ENCODE measurements at places on chromosomes 2 and 18.

- DNase-seq, result no peak
- H3K27me3 ChIP-seq, result no peaks in the 10 kb centered on the region
- no peaks in the 10 kb centered on the region for H3K4me1 ChIP-seq
These were observed 335.7 kb upstream of the CDH7 start for GRCh38 chr18:65415098-65415497.

DNA sequence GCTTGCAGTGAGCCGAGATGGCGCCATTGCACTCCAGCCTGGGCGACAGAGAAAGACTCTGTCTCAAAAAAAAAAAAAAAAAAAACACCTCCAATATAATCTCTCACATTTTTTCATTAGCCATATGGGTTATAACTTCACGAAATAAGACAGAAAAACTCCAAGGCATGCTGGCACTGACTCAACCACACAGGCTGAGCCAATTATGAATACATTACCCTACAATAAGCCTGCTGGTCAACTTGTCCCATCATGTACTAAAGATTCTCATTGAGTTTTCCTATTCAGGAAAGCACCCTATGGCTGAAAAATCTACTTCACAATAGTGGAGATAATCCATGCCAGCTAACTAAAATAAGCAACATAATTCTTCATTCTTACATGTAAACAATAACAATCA, 12.8 kb upstream of the MAP3K20 start:
- no peaks in the 10 kb centered on the region for H3K27me3 ChIP-seq
- no peaks in the 10 kb centered on the region for H3K36me3 ChIP-seq
- H3K27ac ChIP-seq, result no peak overlapping the region

DNA sequence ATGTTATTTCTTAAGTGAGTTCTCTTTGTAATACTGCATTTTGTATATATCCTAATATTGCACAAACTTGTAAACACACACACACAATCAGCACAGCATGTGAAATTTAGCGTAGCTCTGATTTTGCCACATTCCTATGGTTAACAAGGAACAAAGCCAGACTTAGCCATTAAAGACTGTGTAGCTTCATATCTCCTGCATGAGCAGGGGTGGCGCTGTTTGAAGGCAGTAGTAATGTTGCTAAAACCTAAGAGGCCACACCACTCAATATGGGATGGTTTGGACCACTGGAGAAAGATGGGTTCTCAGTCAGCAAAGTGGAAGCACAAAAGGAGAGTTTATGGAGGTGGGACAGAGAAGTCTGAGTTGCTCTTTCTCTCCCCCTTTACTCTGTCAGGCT, 61.1 kb upstream of the RND3 start:
- no peaks in the 10 kb centered on the region for H3K27me3 ChIP-seq
- no peak overlapping the region for H3K4me3 ChIP-seq
- H3K27ac ChIP-seq, result no peak overlapping the region
- no peaks in the 10 kb centered on the region for H3K4me1 ChIP-seq
- DNase-seq, result no peak

GRCh38 chr18:48394176-48394575, 15.0 kb downstream of the ZBTB7C start:
- DNase-seq, result no peak
- H3K27ac ChIP-seq, result no peak overlapping the region
- H3K27me3 ChIP-seq, result no peaks in the 10 kb centered on the region
- no peak overlapping the region for H3K4me3 ChIP-seq

DNA sequence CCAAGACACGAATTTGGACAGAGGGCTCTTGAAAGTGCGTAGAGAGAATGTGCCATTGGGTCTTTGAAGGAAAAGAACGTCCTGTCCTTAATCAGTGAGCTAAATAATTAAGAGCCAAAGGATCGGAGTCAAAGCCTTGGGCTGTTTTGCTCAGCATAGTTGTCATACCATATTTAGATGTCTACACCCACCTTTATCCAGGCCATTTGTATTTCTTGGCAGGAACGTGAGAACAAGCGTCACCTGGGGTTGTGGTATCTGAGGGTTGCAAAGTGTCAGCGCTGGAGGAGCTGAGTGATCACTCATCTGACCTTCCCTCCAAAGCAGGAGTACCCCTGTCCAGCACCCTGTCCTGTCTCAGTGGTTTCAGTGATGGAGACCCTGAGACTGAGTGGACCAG, 4.5 kb downstream of the LPIN1 start:
- no peaks in the 10 kb centered on the region for H3K27me3 ChIP-seq
- DNase-seq, result no peak
- no peaks in the 10 kb centered on the region for H3K36me3 ChIP-seq
- H3K4me3 ChIP-seq, result no peak overlapping the region
- H3K27ac ChIP-seq, result no peak overlapping the region

DNA sequence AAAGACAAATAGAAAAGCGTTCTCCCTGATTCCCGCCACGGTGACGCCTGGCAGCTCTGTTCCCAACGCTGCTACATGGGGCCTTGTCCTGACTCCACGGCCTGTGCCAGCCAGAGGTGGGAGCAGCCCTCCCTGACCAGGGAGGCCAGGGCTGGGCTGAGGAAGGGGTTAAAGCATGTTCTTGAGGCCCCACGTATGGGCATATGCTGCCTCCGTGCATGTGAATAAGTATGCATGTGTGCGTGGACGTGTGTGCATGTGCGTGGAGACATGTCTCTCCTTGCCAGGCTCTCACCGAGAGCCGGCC, 1.6 kb upstream of the SNED1 start:
- peaks cover 88% of the 10 kb centered on the region for H3K4me1 ChIP-seq
- H3K36me3 ChIP-seq, result no peaks in the 10 kb centered on the region
- H3K27ac ChIP-seq, result peak overlapping the region; percentile 92
- no peak for DNase-seq

GRCh38 chr2:221530653-221531037, 41.5 kb downstream of the EPHA4 start:
- no peaks in the 10 kb centered on the region for H3K27me3 ChIP-seq
- no peaks in the 10 kb centered on the region for H3K4me1 ChIP-seq
- DNase-seq, result no peak
- H3K36me3 ChIP-seq, result no peaks in the 10 kb centered on the region
- H3K4me3 ChIP-seq, result no peak overlapping the region

DNA sequence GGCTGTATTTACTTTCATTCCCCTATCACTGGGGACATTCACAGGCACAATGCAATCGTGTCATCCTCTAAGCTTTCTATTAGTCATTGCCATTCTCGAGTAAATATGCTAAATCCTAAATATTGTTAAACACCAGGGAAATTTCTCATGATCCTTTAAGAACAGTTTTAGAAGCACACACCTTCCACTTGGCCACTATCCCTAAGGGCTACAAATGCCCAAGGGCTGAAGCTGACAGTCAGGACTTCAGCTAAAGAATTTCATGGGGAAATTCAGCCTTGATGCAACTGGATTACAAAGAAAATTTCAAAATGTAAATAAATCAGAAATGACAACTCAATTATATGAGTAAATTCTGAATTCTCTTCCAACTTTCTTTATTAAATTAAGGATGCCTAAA, 163.1 kb upstream of the PID1 start:
- DNase-seq, result no peak
- H3K27me3 ChIP-seq, result no peaks in the 10 kb centered on the region
- H3K4me1 ChIP-seq, result peaks cover 36% of the 10 kb centered on the region
- H3K27ac ChIP-seq, result peak overlapping the region; percentile 40
- H3K36me3 ChIP-seq, result no peaks in the 10 kb centered on the region
